CMK (cell line): ENCODE measurements at places on chromosomes 4 and X.
A peak's percentile ranks its signal among the peaks of the same experiment; 100 is the strongest.

- no peak for DNase-seq
Observed at GRCh38 chr4:22299678-22300077, 216.2 kb downstream of the ADGRA3 start.

- DNase-seq, result no peak
Observed at GRCh38 chr4:26028793-26029567, 115.0 kb downstream of the SMIM20 start.

DNA sequence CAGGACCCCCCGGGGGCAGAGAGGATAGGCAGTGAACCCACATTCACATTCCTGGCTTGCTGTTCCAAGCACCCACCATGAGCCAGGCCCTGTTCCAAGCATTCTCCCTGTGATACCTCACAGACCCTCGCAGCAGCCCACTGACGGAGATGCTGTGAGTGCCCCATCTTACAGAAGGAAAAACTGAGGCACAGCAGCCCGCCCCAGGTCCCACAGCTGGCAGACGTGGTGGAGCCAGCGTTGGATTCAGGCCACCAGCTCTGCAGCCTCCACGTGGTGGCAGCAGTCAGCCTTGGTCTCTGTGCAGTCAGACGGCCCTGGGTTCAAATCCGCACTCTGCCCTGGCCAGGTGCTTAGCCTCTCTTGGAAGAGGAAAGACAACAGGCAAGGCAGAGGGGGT lies 16.8 kb downstream of the MAN2B2 start:
- DNase-seq, result no peak

DNA sequence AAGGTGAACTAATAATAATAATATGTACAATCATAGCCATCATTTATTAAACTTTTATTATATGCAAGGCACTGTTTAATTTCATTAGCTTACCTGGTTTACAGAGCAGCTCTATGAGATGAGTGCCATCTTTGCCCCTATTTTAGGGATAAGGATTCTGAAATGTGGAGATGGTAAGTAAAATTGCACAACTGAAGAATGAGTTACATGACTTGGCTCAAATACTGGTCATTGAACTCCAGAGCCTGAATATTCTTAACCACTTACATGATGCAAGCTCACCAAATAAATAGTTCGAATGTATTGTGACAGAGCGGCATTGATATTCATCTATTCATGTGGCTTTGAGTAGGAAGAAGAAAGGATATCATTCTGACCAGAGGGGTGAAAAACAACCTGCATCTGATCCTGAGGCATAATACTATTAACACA lies 11.7 kb downstream of the ALB start:
- DNase-seq, result no peak

- peak; percentile 54 for DNase-seq
Observed at GRCh38 chr4:118834960-118835569, 861 bp downstream of the SEC24D start.

GRCh38 chr4:107977482-107977881 lies 12.2 kb upstream of the HADH start:
- DNase-seq, result no peak

- DNase-seq, result no peak
Observed at GRCh38 chrX:28303486-28303885, 283.8 kb upstream of the IL1RAPL1 start.
